ENCODE measurements at places on chromosomes 6 and 20. TPM values are rescaled to one million over a fixed set of nuclear protein-coding genes. Genes with fewer than 3 reads are reported as not detected.

- DNase-seq, result no peak
Observed at GRCh38 chr6:106444777-106445507, 84.4 kb downstream of the CRYBG1 start.

DNA sequence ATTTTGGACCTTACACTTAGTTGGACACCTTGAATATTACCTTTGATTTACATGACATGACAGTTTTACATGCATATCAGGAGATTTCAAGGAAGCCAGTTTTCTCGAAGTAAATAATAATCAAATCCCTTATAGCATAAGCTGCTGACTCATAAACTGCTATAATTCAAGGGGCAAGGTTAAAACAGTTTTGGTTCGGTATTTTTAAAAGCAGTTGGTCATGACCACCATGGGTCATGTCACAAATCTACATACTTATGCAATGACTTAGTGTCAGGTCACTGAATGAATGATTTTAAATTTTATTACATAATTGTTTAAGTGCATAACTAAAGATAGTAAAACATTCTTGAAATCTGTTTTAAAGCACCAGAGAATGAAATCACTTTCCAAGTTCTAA is 158.0 kb downstream of the DST start:
- no peak for DNase-seq

DNA sequence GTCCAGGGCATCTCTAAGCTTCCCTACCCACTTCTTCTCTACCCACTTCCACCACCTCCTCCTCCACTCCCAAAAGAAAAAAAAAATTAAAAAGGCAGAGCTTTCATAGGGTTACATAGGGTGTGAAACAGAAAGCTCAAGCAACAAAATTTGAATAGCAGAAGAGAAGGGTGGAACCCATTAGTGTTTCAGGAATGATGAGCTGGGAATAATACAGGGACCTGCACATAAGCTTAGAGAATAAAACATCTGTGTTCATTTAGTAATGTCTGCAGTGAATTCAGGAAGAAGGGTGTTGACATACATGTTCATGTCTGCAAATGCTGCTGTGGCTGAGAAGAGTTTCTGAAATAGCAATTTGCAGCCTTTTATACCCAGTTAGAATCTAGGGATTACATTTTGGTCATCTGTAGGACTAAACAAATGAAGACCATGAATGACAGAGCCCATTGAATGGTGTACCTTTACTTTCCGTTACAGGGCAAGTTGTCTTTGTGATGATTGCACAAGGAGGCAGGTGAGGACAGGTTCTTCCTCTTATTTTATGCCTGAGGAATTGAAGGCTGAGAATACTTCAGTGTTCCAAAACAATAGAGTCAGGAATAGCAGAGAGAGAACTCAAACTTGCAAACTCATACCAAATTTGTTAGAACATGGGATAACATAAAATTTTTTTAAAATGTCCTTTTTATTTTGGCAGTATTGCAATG is 975.1 kb downstream of the TFAP2A start:
- DNase-seq, result no peak

- DNase-seq, result no peak
Observed at GRCh38 chr20:38198238-38198861, 33.3 kb upstream of the TGM2 start.

DNA sequence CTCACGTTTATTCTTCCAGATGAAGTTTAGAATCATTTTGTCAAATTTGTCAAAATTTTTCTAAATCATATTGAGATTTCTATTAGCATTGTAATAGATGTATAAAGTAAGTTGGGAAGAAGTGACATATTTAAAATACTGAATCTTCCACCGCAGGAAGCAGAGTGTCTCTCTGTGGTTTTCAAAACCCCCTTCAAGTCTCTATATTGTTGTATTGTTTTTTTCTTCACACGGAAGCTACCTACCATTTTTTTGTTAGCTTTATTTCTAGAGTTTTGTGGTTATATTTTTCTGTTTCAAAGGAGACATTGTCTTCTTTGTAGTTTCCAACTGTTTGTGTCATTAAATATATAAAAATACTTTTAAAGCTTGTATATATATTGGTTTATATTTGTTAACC is 188.6 kb downstream of the ZDHHC14 start:
- no peak for DNase-seq

GRCh38 chr6:37006793-37007339 is 1.4 kb downstream of the FGD2 start:
- DNase-seq, result no peak

GRCh38 chr6:121597654-121598053 is 162.2 kb downstream of the GJA1 start:
- no peak for DNase-seq

Gene CCM2L
- 1.5 TPM for total RNA-seq

Gene FAM217A
- 0.13 TPM for total RNA-seq

DNA sequence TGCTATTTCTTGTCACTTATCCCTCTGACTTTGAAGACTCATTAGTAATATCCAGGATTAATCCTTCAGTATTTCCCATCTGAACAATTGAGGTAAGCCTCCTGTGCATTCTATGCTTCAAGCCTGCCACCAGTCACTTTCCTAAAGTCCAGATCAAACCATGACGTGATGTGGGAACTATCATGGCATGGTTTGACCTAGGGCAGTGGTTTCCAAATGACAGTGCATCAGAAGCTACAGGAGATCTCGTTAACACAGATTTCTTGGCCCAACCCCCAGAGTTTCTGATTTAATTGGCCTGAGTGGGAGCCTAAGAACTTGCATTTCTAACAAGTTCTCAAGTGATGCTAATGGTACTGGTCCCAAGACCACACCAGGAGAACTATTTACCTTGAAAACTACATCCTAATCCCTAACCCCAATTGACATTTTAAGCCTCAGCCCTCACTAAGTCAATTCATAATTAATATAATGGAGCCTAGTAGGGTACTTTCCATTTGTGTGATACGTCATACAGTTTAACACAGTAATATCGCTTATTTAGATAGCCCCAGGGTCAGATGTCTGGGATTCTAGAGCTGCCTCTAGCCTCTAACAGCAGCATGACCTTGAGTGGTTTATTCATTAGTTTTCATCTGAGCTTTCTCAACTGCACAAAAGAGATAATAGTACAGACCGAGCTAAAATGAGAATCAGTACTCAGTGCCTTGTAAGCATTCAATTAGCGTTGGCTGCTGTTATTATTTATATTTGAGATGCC is 907.6 kb downstream of the TFAP2A start:
- DNase-seq, result no peak

Gene ASIP
- not detected for total RNA-seq

DNA sequence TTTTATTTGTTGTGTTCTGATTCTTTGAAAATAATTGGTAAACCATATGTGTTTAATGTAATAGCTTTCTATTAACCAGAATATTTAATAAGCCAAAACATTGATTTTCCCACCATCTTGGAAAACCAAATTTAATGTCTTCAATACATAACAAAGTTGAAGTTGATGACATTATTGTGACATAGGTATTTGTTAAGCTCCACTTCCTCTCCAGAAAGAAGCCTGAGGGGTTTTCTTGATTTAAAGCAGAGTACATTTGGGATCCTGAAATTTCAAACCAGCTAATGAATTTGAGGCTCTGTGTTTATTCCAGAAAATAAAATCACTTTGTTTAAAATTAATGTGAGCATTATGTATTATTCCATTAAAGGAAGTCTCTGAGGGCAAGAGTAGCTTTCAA is 106.3 kb downstream of the PERP start:
- no peak for DNase-seq

Gene SFTA2
- total RNA-seq, result 2.6 TPM

- peak; percentile 89 for DNase-seq
Observed at GRCh38 chr6:42043787-42044475, 6.4 kb upstream of the TAF8 start.

DNA sequence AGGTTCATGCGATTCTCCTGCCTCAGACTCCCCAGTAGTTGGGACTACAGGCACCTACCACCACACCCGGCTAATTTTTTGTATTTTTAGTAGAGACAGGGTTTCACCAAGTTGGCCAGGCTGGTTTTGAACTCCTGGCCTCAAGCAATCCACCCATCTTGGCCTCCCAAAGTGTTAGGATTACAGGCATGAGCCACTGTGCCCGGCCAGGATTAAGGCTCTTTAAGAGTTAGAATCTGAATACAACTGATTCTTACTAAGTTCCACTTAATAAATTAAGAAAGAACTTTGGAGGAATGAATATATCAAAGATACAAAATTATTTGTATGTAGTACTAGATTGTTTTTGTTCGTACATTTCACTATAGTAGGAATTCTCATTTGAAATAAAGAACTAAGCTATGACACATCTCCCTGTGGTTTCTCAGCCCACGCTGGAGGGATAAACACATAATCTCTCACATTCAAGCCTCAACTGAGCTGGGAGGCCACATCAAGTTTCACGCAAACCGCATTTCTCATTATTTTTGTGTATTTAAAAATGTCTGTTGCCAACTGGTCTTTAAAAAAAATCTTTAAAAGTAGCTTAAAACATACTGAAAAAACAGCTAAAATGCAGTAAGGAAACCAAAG is 34.2 kb downstream of the DTNBP1 start:
- DNase-seq, result no peak

DNA sequence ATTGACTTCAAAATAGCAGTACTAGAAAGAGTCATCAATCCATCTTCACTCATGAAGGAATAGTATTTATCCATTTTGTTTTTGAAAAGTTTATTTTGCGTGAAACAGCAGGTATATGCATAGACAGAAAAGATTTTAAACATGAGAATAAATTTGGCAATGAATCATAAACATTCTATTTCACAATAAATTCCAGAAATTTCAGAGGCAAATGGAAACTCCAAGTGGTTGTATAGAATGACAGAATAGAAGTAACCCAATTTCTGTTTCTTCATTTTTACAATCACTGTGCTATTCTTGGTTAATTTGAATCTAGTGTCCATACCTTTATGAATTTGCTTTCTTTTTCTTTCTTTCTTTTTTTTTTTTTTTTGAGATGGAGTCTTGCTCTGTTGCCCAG is 173.0 kb upstream of the ECI2 start:
- DNase-seq, result no peak

GRCh38 chr20:906703-907270 is 9.3 kb downstream of the ANGPT4 start:
- no peak for DNase-seq

Gene CD24
- 1,533 TPM for total RNA-seq

DNA sequence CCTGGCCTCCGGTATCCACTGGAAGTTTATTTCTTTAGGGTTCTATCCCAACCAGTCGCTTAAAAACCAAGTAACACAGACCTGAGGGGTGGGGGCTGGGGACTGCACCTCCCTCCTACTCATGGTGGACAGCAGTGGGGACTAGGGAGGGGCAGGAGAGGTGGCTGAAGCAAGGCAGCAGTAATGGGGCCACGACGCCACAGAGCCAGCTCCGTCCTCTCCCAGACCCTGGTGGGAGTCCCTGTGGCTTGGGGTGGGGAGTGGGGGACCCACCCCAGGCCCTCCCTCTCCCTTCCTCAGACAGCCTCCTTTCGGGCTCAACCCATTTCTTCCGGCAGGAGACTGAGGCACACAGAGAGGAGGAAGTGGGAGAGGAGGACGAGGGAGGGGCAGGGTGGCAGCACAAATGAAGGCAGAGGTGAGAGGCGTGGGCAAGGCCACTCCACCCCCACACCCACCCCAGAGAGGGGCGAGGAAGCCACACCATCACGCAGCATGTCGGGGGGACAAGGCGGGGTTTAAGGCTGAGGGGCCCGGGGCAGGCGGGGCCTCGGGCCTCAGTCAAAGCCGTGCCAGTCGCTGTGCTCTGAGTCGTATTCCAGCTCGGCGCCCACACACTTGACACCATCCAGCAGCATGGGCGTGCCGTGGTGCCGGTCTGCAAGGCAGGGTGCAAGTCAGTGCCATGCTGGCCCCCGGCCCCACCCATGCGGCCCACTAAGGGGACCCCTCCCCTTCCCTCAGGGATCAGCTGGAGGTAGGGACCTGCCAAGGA is 13.9 kb downstream of the ADISSP start:
- no peak for DNase-seq

Gene ALDH5A1
- total RNA-seq, result 14.6 TPM

GRCh38 chr20:47879771-47880170 is 94.5 kb upstream of the SULF2 start:
- DNase-seq, result no peak

Gene COL9A3
- total RNA-seq, result 81.5 TPM

DNA sequence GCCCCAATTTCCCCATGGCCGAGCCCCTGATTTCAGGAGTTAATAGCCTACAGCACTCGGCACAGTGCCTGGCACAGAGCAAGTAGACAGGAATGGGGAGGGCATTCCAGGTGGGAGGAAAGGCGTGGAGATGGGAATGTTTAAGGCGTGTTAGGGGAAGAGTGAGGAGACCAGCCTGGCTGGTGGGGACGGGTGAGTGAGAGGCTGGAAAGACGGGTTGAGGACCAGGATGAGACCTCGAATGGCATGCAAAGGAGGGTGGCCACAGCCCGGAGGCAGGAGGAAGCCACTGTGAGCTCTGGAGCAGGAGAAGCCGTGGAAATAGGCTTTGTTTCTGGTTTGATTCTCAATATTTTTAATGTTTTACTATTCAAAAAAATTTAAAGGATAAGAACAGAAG is 49.5 kb downstream of the CEBPB start:
- DNase-seq, result no peak

All from progenitor cell of endocrine pancreas (in vitro differentiated cells).